ENCODE measurements at places on chromosomes 1 and 21.
A peak's percentile ranks its signal among the peaks of the same experiment; 100 is the strongest.

DNA sequence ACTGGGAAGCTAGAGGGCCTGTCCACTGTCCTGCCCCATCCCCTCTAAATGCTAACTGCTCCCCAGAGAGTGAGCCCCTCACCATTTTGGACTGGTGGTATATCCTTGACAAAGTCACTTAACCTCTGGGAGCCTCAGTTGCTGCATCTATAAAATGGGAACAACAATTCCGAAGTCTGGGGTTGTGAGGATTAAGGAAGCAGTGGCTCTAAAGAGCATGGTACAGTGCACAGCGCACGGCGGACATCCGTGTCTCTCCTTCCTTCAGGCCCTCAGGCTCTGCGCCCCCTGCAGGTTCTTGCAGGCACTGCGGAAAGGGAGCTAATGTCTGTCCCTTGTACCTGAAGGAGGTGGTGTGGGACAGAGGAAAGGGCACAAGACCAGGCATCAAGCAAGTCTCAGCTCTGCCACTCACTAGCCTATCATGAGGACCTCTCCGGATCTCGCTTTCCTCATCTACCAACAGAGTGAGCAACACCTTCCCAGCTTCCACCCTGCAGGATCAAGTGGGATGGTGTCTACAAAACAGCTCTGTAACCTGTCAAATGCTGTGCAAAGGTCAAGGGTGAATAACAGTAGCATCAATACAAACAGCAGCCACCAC lies 20.1 kb downstream of the ECE1 start:
- DNase-seq, result peak; percentile 24

- no peak for DNase-seq
Measured at GRCh38 chr21:23740463-23740862, 1866.8 kb downstream of the MRPL39 start.

- DNase-seq, result no peak
Measured at GRCh38 chr1:70458131-70458530, 47.1 kb downstream of the CTH start.

DNA sequence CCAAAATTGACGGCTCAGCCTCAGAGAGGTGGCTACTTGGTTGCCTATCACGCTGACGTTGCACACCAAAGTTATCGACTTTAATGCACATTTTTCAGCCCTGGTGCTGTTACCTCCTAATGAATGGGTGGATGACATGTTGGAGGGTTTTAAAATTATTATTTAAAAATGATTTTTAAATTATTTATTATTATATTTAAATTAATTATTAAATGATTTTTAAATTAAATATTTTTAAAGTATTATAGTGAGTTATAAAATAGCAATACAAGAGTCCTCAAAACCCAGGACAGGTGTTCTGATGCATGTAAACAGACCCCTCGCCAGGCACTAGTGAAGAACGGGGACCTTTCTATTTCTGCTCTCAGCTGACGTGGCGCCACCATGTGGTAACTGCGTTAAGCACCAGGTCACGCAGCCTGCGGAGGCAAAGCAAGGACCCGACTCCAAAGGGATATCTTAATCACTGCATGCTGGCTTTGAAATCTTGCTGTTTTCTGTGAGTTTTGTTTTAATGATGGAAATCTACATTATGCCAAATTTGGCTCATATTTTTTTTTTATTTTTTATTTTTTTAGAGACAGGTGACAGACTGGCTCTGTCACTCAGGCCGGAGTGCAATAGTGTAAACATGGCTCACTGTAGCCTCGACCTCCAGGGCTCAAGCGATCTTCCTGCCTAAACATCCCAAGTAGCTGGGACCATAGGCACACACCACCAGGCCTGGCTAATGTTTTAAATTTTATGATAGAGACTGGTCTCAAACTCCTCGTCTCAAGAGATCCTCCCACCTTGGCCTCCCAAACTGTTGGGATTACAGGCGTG lies 22.6 kb downstream of the CASP9 start:
- DNase-seq, result peak; percentile 93

DNA sequence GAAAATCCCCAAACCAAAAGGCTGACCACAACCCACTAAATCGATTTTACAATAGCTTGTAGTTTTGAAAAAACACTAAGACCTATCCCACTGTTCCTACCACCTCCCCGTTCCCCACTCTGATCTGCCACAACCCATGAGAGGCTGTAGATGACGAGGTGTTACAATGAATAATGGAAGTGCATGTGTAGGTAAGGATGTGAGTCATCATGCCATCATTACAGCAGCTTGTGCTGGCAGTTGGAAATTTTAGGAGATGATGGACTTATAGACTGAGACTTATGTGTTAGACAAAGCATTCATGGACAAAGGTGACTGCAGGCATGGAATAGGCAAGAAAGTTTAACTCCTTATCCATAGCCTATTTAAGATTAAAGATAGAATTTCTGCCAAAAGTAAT lies 184.7 kb upstream of the CACYBP start:
- no peak for DNase-seq

- DNase-seq, result no peak
Measured at GRCh38 chr1:207933205-207933800, 22.4 kb upstream of the CD34 start.

GRCh38 chr1:223482766-223483165 lies 89.6 kb downstream of the CCDC185 start:
- DNase-seq, result no peak

Measured in NCI-H510A treated with DMSO at 0.1 percent for 48 hours (cell line).